Naive B cell (primary cell): ENCODE measurements at places on chromosomes 1 and 21.

DNA sequence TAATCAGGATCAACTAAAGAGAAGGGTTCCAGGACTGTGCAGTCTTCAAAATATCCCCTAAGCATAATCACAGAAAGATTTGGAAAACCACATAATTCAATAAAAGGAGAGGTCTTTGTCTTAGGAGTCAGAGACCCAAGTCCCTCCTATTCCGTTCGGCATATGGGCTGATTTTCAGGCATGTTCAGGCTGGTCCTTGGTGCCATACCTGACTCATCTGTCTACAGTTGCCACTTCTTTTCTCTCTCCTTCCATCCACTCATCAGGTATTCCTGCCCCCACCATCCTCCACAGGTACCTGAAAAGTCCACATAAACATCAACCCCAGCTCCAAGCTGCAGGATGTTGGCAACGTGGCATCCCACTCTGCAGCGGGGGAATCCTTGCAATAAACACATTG, 29.7 kb upstream of the RPL11 start:
- DNase-seq: no peak

DNA sequence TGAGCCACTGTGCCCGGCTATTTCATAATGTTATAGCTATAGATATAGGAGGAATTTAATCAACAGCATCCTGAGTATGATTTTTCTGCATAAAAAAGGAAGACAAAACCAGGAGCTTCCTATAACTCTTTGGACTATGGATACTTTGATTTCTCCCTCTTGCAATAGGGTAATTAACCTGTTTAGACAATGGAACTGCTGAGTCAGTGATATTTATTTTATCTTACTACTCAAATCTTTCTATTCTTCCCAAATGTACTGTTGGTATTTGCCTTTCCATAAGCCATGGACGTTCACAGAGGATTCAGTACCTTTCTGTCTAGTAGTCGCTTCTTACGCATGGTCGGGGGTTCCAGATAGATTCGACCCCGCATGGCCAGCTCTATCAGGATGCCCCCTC, 33.6 kb downstream of the GOLPH3L start:
- no peak for DNase-seq

GRCh38 chr1:48823168-48823567, 46.5 kb upstream of the BEND5 start:
- DNase-seq: no peak

DNA sequence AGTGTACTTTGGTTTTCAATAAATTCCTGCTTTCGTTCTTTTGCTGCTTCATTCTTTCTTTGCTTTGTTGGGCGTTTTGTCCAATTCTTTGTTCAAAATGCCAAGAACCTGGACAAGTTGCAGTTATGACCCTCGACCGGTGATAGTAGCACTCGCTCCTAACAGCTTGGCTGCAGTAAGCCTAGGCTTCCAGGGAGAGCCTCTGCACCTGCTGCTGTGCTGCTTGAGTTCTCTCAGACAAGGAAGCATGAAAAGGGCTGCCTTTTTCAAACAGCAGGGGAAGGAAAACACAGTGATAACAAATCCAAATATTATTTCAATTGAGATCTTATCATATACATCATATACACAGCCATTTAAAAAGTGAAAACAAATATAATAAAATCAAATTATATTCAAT, 12.8 kb upstream of the RIPK4 start:
- no peak for DNase-seq

GRCh38 chr1:220363196-220363837, 91.1 kb upstream of the RAB3GAP2 start:
- DNase-seq: no peak

GRCh38 chr1:6385488-6386191, 7.9 kb downstream of the ACOT7 start:
- DNase-seq: no peak

DNA sequence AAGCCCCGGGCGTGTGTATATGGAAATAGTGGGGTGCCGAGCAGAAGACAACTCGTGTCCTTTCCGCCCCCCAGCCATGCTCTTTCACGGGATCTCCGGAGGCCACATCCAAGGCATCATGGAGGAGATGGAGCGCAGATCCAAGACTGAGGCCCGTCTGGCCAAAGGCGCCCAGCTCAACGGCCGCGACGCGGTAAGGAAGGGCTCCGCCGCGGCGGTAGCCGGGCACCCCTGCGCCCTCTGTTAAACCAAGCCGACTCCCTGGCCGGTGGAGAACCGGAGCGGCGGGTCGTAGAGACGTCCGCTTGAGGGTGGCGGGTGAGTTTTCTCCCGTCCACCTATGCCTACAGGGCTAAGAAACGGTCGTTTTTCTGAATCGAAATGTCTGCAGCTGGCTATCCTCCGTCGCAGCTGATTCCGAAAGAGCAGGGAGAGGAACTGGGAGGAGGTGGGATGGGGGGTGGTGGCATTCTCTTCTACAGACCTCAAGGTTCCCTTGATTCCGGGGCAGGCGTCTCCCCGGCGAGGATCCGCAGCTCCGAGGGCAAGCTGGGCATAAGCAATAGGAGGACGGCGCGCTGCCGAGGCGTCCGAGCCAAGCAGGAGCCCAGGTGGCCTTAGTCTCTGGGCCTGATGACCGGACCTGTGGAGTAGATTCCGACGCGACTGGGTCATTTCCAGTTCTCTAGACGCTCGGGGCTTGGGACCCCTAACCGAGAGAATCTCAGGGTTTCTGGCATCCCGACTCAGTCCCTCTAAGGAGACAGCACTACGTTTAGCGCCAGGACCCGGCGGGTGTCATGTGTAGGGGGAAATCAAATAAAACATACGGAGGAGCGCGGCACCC, 856 bp downstream of the LHX9 start:
- no peak for DNase-seq

- DNase-seq: no peak
These were observed 15.1 kb downstream of the MCL1 start for GRCh38 chr1:150564051-150564991.

GRCh38 chr21:45036630-45037029, 37.8 kb upstream of the ADARB1 start:
- no peak for DNase-seq
